GOT3 (cell line): ENCODE measurements at places on chromosomes 6 and 20.

DNA sequence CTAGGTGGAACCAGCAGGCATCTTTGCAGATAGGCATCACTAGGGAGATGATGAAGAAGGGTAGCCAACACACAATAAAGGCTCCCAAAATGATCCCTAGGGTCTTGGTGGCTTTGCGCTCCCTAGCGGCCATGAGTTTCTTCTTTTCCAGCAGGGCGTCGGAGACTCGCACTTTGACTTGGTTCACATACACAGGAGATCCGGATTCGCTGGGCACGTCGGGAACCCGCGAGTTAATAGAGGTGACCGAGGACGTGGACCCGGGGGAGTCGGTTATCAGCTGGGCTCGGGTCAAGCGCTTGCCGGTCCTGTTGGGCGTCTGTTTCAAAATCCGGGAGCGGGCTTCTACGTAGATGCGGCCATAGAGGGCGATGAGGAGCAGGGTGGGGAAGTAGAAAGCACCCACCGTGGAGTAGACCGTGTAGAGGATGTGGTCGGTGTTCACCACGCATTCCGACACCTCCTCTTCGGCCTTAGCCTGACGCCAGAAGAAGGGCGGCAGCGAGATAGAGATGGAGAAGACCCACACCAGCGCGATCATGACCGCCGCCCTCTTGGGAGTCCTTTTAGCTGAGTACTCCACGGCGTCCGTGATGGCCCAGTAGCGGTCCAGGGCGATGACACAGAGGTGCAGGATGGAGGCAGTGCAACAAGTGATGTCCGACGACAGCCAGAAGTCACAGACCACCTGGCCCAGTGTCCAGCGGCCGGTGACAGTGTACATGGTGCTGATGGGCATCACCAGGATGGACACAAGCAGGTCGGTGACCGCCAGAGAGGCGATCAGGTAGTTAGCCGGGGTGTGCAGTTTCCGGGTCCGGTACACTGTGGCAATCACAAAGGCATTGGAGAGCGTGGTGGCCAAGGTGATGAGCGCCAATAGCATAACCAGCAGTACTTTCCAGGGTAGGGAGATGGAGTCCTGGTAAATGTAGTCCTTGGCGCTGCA, 658 bp downstream of the HTR1B start:
- no peak for DNase-seq

- no peak for DNase-seq
Measured at GRCh38 chr20:63167026-63167917, 48.7 kb downstream of the YTHDF1 start.

DNA sequence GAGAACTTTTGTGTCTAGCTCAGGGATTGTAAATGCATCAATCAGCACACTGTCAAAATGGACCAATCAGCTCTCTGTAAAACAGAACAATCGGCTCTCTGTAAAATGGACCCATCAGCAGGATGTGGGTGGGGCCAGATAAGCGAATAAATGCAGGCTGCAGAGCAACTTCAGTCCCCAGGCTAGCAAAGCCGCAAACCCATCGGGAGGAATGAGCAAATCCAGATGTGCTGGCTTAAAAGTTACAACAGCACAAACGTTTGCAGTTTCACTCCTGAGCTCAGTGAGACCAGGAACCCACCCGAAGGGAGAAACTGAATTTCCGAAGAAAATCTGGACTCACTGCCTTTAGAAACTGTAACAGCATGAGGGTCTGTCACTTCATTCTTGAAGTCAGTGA, 21.9 kb upstream of the MBOAT1 start:
- DNase-seq = no peak

DNA sequence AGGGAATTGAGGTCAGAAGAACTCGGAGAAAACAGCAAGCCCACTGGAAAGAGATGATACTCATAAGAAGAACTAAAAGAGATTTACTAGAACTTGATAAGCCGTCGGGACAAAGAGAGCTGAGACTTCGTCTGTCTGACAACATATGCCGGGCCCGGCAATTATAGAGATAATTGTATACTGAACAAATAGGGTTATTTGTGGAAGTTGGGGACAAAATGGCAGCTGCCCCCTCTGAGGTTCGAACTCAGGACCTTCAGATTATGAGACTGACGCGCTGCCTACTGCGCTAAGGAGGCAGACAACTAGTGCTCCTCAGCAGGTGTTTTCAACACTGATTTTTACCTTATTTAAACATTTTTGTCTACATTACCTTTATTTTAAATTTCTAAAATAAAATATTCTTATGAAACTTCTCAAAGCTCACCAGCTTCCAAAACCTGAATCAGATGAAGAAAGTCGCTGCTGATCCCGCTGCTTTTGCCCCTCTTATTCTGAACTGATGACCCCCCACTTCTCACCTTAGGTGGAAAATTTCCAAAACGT, 29.3 kb upstream of the TRIM27 start:
- DNase-seq = no peak

DNA sequence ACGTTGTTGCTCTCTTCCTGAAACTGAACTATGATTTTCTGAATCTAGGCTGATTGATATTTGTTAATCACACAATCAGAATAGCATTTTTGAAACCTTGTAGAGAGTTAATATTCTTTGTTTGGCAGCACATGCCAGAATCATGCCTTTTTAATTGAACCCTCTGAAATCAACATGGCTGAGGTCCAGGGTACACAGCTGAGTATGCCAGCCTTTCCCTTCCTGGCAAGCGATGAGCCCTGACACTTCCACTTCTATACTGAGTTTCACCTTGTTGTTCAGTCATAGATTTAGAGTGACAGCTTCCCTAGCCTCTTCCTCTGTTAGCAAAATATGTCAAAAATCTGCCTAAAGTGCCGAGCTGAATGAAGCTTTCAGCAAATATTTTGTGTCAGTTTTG, 6.8 kb downstream of the HDDC2 start:
- no peak for DNase-seq

- no peak for DNase-seq
Measured at GRCh38 chr20:41424546-41424945, 57.9 kb upstream of the EMILIN3 start.

GRCh38 chr6:68053805-68054373, 581.2 kb upstream of the ADGRB3 start:
- DNase-seq = no peak

DNA sequence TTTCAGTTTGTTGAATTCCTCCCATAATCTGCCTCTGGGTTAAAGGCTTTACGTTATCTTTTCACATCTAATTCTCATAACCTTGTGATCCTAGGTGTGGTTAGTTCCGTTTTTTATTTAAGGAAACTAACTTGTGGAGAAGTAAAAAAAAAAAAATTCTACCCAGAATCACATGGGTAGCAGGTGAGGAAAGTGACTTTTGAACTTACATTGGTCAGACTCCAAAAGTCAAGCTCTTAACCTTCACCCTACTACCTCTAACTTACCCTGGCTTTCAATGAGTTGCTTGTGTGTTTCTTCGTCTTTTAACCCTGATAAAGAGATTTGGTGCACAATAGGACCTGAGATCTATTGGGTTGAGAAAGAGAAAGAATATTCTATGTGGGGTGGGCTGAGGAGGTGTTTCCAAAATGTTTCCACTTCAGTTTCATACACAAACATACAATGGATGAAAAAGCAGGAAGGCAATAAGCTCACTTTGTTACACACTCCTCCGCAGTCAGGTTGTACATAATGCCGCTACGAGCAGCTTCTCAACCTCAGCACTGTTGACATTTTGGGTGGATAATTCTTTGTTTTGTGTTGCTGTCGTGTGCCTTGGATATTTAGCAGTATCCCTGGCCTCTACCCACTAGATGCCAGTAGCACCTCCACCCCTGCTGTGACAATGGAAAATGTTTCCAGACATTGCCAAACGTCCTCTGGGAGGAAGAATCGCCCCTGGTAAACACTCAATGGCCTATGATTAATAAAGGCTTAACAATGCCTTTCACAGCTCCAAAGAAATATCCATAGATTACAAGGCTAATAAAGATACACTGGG, 193.0 kb upstream of the ZNF217 start:
- DNase-seq = no peak

GRCh38 chr6:163123098-163123497, 291.4 kb upstream of the QKI start:
- no peak for DNase-seq

DNA sequence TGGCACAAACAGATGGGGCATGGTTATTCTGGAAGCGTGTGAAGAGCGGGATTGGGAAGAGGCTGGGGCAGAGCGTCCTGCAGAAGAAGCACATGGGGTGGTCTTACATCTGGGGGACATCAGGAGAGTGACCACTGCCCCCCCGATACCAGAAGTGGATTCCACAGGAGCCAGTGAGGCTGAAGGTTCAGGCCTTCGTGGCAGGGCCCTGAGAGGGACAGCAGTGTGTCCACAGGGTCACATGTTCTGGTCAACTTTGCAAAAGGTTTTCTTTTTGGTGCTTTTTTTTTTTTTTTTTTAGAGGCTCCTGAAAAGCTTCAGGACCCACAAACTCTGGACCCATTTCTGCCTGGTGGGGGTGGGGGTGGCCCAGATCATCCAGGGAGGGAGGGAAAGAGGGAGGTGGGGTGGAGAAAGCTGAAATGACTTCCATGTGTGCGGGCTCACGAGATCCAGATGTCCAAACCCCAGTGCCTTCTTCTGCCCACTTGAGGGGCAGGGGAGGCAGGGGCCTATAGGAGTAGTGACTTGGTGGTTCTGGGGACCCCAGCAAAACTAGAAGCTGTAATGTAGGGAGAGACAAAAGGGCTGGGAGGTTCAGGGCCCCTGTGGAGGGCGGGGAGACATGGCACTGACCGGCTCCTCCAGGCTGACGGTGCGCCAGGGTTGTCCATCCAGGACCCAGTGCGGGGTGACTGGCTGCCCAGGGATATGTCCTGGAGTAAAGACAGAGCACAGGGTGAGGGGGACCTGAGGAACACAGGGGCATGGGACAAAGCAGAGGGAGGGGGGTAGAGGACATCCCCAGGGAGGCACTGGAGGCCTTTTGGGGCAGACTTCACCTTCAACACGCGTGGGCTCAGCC, 2.7 kb downstream of the ADAM33 start:
- no peak for DNase-seq

GRCh38 chr20:59820204-59821041, 113.0 kb downstream of the SYCP2 start:
- DNase-seq = no peak
